ENCODE measurements at places on chromosomes 4 and X. TPM values are rescaled to one million over a fixed set of nuclear protein-coding genes. Genes with fewer than 3 reads are reported as not detected.

GRCh38 chrX:134007716-134008115 lies 22.3 kb upstream of the GPC3 start:
- DNase-seq: no peak

HPGD gene
- not detected for total RNA-seq

- peak; percentile 37 for DNase-seq
Measured at GRCh38 chrX:72060196-72060920, 71.4 kb downstream of the RTL5 start.

NOA1 gene
- 17.3 TPM for total RNA-seq

RBM47 gene
- total RNA-seq: 0.48 TPM

- no peak for DNase-seq
Measured at GRCh38 chr4:113636877-113637276, 124.7 kb downstream of the CAMK2D start.

ZMAT1 gene
- total RNA-seq: 4.9 TPM

- DNase-seq: no peak
Measured at GRCh38 chrX:136679531-136679930, 31.6 kb downstream of the CD40LG start.

DNA sequence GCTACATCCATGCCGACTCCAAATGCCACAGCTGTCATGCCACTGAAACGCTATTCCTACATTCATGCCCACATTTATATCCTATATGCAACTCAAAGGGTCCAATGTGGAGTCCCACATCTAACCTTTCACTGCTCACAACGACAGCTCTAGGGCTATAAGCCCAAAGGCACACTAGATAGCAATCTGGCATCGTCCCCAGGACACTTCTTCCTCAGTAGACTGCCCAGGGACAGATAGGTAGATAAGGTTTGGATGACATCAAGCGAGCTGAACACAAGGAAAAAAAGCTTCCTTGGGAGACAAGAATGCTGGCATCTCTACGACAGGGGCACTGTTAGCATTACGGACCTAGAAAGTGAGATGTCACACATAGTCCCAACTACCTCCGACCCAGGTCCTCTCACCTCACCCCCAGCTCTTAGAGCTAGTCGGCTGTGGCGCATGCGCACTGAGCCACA lies 685 bp downstream of the RAB9B start:
- DNase-seq: no peak

DOK7 gene
- total RNA-seq: not detected

SHROOM2 gene
- total RNA-seq: 10.3 TPM

ADH1B gene
- not detected for total RNA-seq

DNA sequence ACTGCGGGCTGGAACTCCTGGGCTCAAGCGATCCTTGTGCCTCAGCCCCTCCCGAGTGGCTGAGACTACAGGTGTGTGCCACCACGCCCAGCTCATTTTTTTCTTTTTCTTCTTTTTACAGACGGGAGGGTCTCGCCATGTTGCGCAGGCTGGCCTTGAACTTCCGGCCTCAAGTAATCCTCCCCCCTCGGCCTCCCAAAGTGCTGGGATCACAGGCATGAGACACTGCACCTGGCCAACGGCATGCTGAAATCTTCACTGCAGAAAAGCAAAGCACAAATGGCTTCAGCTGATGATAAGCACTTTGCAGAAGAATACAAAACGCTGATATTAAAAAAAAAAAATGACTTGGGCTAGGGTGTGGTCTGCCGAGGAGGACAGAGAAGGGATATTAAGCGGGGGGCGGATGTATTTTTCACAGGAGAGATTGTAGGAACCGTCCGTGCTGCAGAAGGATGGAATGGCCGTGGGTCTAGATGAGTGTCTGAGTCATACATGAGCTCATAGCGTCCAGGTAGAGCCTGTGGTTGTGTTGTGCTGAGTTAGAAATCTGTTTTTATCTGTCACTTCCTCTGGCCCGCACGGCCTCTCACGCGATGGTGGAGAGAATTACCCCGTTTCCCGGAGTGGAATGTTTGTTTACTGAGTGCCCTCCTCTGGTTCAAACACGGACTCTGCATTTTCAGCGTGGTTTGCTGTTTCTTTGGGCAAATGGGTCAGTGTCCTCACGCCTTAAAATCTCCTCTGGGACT lies 8.5 kb upstream of the AKAP17A start:
- DNase-seq: no peak

GRCh38 chr4:833731-834367 lies 7.9 kb upstream of the CPLX1 start:
- no peak for DNase-seq

MAGEA8 gene
- not detected for total RNA-seq

GRCh38 chr4:64166365-64166764 lies 242.9 kb downstream of the TECRL start:
- no peak for DNase-seq

GRCh38 chr4:75708218-75708691 lies 16.1 kb upstream of the USO1 start:
- DNase-seq: no peak

GRCh38 chrX:83260288-83260687 lies 247.8 kb upstream of the POU3F4 start:
- no peak for DNase-seq

- DNase-seq: no peak
Measured at GRCh38 chr4:181701214-181701613, 542.0 kb upstream of the TENM3 start.

DNA sequence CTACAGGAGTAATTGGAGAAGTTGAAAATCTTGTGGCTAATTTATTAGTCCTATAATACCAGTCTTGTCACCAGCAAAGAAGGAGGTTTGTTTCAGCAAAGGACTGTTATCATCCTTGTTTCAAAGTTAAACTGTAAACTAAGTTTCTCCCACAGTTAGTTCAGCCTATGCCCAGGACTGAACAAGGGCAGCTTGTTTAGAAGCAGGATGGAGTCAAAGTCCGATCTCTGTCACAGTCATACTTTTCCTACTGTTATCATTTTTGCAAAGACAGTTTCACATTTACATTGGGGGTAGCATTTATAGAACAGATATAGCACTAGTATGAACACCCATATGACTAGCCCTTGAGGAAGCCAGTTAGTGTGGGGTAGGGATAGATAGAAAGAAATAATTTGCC lies 46.4 kb downstream of the AKAP4 start:
- DNase-seq: no peak

PASD1 gene
- total RNA-seq: not detected

DNA sequence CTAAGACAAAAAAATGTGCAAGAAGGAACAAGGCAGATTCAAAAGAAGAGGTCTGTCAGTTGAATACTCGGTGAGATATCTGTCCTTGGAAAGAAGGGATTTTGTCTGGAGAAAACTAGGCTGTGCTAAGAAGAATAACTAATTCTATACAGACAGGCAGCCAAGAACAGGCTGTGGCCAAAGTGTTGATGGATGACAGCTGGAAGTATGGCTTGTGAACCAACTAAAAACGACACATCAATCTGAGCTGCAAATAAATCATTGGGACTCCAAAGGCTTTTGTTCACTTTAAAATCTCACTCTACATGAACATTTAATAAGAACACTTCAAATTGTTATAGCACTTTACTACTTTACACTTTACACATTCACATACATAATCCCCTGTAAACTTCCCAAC lies 70.5 kb upstream of the IGSF1 start:
- DNase-seq: no peak

All from neural crest cell (in vitro differentiated cells).